HAP-1 (cell line): ENCODE measurements at places on chromosomes 12 and 14.

DNA sequence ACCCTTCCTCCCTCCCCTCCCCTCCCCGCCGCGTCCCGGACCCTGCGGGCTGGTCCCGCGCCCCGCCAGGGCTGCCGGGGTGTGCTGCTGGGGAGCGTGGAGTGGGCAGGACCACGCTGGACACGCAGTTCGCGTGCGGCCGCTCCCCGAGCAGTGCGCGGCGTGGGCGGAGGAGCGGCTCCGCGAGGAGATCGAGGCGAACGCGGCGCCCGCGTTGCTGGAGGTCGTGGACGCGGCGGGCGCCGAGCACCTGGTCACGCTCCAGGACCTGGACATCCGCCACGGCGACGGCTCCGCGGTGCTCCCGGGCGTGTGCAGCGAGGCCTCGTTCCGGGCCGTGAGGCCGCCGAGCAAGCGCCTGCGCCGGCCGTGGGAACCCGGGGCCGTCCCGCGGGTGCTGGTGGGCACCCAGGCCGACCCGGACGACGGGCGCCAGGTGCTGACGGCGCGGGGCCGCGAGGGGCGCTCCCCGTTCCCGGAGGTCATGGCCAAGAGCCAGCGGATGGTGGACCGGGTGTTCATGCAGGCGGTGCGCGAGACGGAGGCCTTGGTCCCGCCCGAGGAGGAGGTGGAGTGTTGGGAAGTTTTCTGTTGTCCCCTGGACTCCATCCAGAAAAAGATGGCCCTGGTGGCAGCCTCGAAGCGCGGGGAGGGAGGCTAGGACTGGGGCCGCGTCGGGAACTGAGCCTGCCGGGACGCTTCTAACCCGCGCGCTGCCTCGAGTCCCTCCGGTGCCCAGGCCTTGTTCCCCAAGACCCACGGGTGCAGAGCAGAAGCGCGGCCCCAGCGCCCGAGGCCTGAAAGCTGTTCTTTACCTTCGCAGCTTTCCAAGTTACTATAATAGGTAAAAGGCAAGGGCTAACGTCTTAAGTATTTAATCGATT, 54.7 kb upstream of the EIF5 start:
- no peak for DNase-seq

GRCh38 chr12:109795023-109795422, 38.2 kb downstream of the TRPV4 start:
- DNase-seq: no peak

GRCh38 chr14:35255711-35256110, 36.5 kb upstream of the PSMA6 start:
- DNase-seq: no peak

DNA sequence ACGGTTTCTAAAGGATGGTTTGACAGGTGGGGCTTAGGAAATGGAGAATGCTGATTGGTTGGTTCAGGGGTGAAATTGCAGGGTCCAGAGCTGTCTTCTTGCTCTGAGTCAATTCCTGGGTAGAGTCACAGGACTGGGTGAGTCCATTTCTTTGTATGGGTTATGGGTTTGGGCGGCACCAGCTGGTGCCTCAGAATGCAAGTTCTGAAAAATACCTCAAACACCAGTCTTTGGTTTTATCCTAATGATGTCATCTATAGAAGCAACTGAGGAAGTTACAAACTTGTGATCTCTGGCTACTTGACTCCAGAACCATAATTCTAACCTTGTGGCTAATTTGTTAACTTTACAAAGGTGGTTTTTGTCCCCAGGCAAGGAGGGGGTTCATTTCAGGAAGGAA, 47.6 kb upstream of the EIF5 start:
- no peak for DNase-seq

- DNase-seq: no peak
These were observed 2.7 kb upstream of the SOAT2 start for GRCh38 chr12:53100466-53101151.

DNA sequence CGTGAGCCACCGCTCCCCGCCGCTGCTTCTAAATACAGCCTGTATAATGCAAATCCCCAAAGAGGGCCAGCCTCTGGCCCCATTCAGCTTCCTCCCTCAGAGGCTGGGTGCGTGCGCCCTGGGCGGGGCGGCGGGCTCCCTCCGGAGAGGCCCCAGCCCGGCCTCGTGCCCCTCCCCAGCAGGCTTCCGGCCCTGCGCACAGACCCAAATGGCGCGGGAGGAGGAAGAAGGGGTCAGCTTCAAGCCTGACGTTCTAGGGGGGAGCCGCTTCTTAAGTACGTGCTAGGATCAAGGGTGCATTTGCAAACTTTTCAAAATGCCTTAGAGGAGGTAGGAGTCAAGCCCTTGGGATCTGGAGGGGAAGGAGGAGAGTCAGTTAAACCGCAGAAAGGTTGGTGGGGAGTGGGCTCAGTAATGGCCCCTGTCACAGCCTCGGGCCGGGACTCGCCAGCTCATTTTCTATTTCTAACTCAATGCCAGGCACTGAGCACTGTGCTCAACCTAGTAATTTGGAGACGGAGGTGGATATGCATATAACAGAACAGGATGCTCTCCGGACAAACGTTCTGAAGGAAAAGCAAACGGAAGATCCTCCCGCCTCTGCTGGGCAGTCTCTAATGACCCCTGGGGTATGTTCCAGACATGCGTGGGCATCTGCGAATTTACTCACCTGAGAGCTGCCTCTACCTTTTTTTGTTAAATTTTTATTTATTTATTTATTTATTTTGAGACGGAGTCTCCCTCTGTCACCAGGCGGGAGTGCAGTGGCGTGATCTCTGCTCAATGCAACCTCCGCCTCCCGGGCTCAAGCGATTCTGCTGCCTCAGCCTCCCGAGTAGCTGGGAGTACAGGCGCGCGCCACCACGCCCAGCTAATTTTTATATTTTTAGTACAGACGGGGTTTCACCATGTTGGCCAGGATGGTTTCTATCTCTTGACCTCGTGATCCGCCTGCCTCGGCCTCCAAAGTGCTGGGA, 32.3 kb downstream of the NINJ2 start:
- no peak for DNase-seq
